Stimulated activated CD4-positive, alpha-beta T cell treated with anti-CD3 and anti-CD28 coated beads, TNF-alpha, amount 100 ng/mL, for 4 hours (primary cell): ENCODE measurements at places on chromosomes 2 and 18.

DNA sequence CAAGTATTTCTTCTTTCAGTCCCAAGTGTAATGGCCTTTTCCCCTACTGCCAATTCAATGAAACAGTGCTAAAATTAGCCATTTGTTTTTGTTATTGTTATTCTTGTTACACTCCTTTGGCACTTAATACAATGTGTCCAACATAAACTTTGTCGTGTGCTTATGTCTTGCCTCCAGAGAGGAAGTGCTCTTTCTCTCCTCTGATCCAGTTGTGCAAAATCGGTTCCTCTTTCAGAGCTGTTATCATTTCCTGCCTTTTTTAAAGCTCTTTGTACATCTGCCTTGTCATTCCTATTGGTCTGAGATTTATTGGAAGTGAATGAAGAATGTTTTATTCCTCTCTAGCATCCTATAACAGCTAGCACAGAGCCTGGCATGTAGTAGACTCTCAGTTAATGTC is 623.2 kb upstream of the ID2 start:
- no peak for DNase-seq

DNA sequence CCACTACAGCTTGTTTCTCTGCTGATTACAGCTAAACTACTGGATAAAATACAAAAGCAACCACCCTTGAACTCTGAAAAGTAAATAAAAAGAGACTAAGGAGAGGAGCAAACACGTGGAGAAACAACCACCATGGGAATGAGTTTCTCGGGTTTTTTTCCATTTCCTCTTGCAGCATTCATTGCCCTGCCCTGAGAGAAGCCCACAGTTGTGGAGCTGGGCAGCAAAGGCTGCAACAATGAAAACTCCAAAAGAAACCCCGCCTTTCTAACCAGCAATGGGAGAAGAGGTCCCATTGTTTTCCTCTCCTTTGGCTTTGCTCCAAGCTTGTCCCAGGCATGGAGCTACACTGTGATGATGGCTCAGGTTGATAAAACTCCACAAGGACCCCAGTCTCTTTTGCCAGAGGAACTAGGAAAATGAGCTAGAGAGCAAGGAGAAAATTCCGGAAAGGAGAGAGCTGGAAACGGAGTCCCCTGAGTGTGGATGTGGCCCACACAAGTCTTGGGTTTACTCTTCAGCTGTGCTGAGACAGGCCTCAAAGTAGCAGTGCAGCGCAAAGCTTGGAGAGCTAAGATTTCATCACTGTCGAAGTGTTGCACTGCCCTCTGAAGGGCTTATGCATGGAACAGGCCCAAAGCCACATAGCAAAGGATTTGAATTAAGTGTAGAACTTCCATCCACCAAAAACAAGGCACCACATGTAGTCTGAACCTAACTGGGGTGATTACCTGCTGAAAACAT is 20.9 kb downstream of the NAPG start:
- DNase-seq = no peak

- no peak for DNase-seq
These were observed 267.0 kb downstream of the NOL4 start for GRCh38 chr18:33957707-33958106.

- no peak for DNase-seq
These were observed 29.9 kb upstream of the PPP1CB start for GRCh38 chr2:28721601-28722191.

GRCh38 chr2:26740890-26741302 is 23.2 kb upstream of the SLC35F6 start:
- no peak for DNase-seq

DNA sequence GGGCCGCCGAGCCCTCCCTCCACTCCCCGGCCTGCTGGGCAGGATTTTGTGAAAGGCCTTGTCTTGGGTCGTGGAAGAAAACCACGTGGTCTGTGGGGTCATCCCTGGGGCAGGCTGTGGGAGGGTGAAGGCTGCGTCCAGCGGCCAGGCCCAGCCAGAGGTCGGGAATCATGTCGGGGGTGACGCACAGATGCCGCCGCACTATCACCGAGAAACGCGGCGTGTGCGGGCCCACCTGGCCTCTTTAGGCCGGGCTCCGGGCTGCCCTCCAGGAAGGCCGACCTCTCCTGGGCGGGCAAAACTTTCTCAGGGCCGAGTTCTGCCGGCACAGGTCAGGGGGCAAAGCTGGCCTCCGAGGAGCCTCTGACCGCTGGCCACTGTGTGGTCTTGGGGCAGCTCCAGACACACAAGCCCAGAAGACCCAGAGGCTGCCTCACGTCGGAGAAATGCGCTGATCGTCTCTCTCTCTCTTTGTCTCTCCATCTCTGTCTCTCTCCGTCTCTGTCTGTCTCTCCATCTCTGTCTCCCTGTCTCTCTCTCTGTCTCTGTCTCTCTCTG is 28.4 kb downstream of the NFATC1 start:
- no peak for DNase-seq

DNA sequence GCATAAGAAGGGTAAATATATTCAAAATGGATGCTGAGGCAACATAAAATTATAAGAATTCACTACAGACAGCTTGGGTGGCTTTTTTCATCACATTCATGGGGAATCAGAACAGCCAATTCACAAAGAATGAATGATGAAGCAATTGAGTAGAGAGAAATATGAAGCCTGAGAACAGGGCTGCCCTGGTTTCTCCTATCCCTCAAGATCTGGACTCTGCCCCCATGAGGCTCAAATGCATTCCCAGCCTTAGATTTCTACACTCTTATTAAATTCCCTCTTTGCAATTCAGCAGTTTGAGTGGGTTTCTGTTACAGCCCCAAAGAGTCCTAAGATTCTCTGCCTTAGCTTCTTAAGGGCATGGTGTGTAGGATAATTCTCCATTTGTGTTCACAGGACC is 172.5 kb downstream of the MAIP1 start:
- DNase-seq = no peak

DNA sequence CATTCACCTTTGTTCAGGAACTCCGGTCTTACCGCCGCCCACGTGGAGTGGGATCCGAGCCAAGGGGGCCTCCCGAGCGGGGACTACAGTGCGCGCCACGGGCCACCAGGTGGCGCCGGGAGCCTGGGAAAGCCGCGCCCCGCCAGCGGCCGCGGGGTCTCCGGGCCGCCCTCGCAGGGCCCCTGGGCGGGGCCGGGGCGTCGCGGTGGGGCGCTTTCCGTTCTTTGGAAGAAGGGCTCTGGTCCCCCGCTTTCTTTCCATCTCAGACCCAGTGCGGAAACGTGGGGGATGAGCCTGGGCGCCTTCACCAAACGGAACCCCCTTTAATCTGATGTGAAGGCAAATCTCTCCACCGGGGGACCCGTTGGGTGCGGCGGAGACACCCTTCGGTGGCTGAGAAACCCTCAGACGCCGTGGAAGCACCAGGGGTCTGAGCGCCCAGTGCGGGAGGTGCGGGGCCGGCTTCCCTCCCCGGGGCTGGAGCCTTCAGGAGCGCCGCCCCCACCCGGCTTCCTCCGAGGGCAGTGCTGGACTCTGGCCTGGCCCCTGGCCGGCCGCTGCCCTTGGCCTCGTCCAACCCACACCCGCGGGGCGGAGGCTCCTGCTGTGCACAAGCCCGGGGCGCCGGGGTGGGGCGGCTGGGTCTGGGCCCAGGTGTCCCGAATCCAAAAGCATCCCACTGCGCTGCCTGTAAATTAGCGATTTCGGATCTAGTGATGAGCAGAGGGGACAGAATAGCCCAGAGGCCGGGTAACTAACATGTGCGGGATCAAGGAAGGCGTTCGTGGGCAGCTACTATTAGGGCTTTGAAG is 44.6 kb downstream of the GORASP2 start:
- DNase-seq = peak; percentile 86

DNA sequence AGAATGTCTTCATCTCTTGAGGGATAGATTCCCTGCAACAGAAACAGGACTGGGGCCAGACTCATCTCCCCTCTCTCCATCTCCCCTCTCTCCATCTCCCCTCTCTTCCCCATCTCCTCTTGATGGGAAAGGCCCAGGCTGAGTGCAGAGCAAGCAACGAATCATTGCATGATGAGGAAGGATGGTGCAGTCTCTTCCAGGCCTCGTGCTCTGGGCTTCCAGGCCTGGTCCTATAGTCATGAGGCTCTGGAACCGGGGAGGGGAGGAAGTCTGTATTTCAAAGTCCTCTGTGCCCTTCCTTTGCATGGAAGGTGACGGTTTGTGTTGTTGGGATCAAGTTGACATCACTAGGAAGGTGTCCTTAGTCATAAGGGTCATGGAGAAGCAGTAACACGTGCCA is 115.6 kb upstream of the NEDD4L start:
- no peak for DNase-seq

DNA sequence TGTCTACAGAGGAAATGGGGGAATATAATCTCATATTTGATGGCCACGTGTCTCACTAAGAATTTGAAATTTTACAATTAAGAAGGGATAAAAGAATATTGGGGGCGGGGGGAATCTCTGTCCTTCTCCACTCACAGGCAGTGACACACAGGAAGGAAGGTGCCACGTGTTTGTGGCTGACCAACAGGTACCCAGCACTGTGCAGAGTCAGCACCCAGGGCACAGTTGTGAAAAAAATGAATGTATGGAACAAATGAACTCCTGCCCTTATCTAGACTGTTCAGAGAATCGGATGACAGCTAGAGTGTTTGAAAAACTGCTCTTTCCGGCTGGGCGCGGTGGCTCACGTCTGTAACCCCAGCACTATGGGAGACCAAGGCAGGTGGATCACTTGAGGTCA is 317.0 kb upstream of the MYT1L start:
- no peak for DNase-seq

GRCh38 chr2:45925026-45925425 is 273.6 kb downstream of the PRKCE start:
- no peak for DNase-seq

GRCh38 chr18:51028201-51028805 is 1.7 kb upstream of the SMAD4 start:
- no peak for DNase-seq

DNA sequence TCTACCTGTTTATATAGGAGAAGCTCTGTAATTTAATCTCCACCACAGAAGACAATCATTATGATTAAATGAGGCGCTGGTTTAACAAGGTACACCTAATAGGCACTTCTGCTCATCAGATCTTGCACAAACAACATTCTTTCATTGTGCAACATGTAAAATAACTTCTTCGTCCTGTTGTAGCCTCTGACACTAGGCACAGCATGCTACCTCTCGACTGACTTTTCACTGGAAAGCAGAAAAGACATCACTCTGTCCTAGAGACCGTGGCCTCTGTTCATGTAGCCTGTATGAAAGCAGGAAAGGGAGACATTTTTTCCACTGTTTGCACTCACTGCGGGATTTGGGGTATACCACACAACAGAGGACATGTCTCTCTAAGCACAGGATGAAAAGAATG is 316.5 kb downstream of the IRS1 start:
- DNase-seq = no peak

DNA sequence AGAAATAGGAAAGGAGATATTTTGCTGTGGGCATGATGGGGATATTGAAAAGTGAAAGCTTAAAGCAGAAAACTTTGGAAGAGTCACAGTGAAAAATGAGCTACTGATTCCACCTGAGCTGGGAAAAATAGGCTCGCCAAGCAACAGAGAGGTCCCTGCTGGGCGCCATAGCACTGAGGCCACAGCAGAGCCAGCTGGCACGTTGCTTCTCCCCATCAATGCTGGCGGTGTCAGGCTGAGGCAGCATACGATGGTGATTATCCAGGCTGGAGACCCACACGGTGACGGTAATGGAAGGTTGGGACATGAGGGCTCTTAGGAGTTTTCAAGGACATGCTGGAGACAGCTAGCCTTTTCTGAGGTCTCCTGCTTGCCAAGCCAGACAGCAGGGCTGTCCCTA is 25.8 kb upstream of the DTNB start:
- DNase-seq = no peak

GRCh38 chr2:217074576-217075255 is 214.9 kb upstream of the TNP1 start:
- DNase-seq = no peak

GRCh38 chr2:9230051-9230802 is 23.6 kb downstream of the ASAP2 start:
- DNase-seq = no peak

DNA sequence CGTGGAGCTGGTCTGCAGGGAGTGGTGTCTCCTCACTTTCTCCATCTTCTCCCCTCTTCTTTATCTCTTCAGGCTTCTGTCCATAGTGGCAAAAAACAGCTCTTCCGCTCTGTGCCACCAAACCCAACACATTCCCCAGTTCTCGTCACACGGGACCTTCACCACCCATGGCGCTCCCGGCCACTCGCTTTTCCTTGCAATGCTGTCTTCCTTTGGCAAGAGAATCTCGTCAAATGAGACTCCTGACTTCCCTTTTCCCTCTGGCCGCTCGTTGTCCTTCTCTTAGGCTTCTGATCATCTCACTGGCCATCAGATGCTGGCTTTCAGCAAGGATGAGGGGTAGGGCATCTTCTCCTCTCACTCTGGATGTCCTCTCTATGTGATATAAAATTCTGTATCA is 72.9 kb downstream of the DCDC2C start:
- DNase-seq = no peak

DNA sequence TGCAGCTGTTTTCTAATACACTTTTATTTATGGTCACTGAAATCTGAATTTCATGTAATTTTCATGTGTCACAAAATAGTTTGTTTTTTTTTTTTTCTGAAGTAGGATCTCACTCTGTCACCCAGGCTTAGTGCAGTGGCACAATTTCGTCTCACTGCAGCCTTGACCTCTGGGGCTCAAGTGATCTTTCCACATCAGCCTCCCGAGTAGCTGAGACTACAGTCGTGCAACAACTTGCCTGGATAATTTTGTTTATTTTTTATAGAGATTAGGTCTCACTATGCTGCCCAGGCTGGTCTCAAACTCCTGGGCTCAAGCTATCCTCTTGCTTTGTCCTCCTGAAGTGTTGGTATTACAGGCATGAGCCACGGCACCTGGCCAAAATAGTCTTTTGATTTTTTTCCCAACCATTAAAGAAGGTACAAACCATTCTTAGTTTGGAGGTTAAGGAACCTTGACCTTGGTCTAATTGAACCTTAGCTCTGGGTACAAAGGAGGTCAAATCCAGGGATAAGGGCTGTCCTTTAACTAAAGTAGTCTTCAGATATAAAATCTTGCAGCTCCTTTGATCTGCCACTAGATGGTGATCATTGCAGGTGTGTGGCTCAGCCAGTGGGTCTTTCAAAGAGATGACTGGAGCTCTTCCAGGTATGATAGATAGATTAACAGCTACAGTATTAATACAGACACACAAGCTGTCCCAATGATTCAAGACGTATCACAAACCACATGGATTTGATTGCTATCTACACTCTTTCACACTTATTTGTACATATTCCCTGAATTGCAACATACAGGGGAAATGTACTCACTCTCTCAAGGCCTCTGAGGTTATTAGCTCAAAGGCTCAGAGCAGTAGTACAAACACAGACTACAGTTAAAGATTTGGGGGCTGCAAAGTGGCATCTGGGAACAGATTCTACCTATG is 4.7 kb upstream of the KRCC1 start:
- DNase-seq = no peak

- DNase-seq = no peak
These were observed 92.0 kb downstream of the RTTN start for GRCh38 chr18:70113511-70113910.

DNA sequence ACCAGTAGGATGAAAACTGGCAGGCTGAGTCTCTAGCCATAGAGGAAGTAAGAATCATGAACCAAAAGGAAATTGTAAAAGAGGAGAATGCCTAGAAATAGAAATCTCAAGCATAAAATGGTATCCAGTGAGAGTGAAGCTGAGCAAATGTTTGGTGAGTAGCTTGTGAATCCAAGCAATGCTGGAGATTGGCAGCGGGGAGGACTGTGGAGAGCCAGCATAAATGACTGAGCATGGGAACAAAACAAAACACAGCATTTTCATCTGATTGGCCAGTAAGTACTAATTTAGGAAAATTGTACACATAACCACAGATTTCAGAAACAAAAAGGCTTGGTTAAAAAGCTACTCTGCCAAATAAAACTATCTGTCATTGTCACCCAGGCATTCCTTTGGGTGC is 390.0 kb downstream of the STK39 start:
- no peak for DNase-seq

- DNase-seq = no peak
These were observed 6.2 kb downstream of the KCNIP3 start for GRCh38 chr2:95303191-95303919.
